ENCODE measurements at places on chromosomes 4 and X.

- DNase-seq = peak; percentile 26
- H3K36me3 ChIP-seq = no peaks in the 10 kb centered on the region
- H3K27me3 ChIP-seq = no peaks in the 10 kb centered on the region
- H3K27ac ChIP-seq = peak overlapping the region; percentile 95
These were observed 729 bp upstream of the IRF2 start for GRCh38 chr4:184475096-184475461.

GRCh38 chr4:189124149-189124758 lies 816.4 kb upstream of the FRG1 start:
- H3K4me1 ChIP-seq = no peaks in the 10 kb centered on the region
- H3K27ac ChIP-seq = no peak overlapping the region
- H3K4me3 ChIP-seq = no peak overlapping the region
- H3K27me3 ChIP-seq = no peaks in the 10 kb centered on the region
- DNase-seq = no peak
- no peaks in the 10 kb centered on the region for H3K36me3 ChIP-seq

DNA sequence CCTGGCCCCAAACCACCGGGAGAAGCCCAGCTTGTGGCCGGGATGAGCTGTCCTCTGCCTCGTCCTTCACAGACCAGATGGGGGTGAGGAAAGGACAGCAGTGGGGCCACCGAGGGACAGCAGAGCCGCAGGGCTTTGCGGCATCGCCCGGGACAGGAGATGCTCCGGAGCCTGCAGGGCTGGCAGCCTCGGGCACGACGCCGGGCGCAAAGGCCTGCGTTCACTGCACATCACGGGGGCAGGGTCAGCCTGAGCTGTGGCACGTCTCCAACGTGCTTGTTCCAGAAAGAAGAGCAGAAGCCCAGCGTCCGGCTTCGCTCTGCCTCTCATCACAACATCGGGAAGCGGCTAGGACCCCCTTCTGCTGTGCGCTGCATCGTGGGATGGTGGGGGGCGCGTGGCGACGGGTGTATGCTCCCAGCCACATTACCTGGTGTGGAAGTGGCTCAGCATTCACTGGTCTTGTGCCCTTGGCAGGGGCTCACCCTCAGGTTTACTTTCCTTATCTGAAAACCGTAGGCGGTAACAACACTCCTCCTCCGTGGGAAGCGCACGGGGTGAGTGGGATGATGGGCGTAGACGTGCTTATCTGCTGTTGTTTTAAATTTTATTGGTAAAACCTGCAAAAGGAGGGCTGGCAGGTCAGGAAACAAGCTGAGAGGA lies 7.4 kb downstream of the TADA2B start:
- H3K27ac ChIP-seq = no peak overlapping the region
- peaks cover 32% of the 10 kb centered on the region for H3K4me1 ChIP-seq
- peaks cover 37% of the 10 kb centered on the region for H3K36me3 ChIP-seq
- H3K27me3 ChIP-seq = no peaks in the 10 kb centered on the region
- no peak overlapping the region for H3K4me3 ChIP-seq

- peaks cover 14% of the 10 kb centered on the region for H3K36me3 ChIP-seq
- H3K4me1 ChIP-seq = peaks cover 40% of the 10 kb centered on the region
- no peak for DNase-seq
- peaks cover 17% of the 10 kb centered on the region for H3K27me3 ChIP-seq
- peak overlapping the region; percentile 97 for H3K4me3 ChIP-seq
- peak overlapping the region; percentile 91 for H3K27ac ChIP-seq
These were observed 45.0 kb downstream of the CPLX1 start for GRCh38 chr4:780716-781492.

GRCh38 chrX:18886005-18886343 lies 97.9 kb downstream of the PHKA2 start:
- peaks cover 9% of the 10 kb centered on the region for H3K4me1 ChIP-seq
- no peak for DNase-seq
- no peaks in the 10 kb centered on the region for H3K27me3 ChIP-seq
- peak overlapping the region; percentile 57 for H3K27ac ChIP-seq
- peak overlapping the region; percentile 52 for H3K4me3 ChIP-seq

DNA sequence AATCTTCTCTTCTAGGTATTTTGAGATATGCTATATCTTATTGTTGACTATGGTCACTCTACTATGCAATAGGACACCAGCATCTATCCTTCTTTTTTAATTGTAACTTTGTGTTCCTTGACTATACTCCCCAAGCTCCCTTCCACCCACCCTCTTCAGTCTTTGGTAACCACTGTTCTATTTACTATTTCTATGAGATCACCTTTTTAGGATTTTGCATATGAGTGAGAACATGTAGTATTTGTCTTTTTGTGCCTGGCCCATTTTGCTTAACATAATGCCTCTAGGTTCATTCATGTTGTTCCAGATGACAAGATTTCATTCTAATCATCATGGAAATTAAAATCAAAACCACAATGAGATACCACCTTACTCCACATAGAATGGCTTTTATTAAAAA lies 63.3 kb upstream of the BANK1 start:
- no peaks in the 10 kb centered on the region for H3K36me3 ChIP-seq
- no peak overlapping the region for H3K4me3 ChIP-seq
- no peak overlapping the region for H3K27ac ChIP-seq
- H3K27me3 ChIP-seq = no peaks in the 10 kb centered on the region
